Tibial nerve (tissue), 4 donors: ENCODE measurements at places on chromosomes 3 and 15. TPM values are rescaled to one million over a fixed set of nuclear protein-coding genes. Genes with fewer than 3 reads are reported as not detected.

GRCh38 chr3:73207946-73208440 lies 146.5 kb downstream of the EBLN2 start:
- no peak for DNase-seq

GRCh38 chr3:158350971-158351370 lies 220.0 kb upstream of the MLF1 start:
- no peak for DNase-seq

DNA sequence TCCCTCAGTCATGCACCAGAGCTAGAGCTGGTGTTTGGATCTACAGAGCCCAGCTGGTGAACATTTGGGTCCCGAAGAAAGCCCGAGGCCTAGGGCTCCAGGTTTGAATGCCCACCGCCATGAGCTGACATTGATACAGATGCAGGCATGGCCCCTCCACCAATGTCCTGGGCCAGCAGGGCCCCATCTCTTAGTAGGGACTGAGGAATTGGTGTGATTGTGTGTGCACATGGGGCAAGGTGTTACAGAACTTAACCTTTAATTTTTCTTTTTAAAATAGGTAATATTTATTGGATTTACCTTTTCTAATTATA lies 11.0 kb downstream of the PODXL2 start:
- no peak for DNase-seq

GRCh38 chr3:41679374-41679773 lies 282.5 kb downstream of the ULK4 start:
- no peak for DNase-seq

DNA sequence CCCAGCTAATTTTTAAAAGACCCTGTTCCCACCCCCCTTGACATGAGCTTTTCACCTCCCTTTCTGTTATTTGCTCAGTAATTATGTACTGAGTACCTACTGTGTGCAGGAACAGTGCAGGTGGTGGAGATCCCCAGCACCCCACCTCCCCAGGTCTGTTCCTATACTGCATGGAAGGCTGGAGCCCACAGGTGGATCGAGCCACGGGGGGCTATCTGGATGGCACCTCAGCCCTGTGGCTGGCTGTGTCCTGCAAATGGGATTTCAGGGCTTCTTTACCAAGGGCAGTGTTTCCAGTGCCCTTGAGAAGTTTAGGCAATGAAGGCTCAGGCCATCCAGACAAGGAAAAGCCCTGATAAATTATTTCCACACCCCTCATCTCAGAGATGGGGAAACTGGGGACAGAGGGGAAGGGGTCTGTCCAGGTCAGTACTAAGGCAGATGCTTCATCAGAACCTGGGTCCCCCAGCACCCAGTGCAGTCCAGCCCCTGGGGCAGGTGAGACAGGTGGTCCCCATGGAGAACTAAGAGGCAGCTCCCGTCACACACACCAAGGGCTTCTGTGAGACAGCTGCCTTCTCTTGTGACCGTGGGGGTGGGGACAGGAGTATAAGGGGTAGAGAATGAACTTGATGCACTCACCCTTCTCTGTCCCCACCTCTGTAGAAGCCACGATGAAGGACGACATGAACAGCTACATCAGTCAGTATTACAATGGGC lies 109.6 kb downstream of the ETFA start:
- no peak for DNase-seq

GRCh38 chr15:72833561-72833960 lies 50.0 kb upstream of the ADPGK start:
- no peak for DNase-seq

- no peak for DNase-seq
These were observed 4.8 kb upstream of the ARHGAP31 start for GRCh38 chr3:119289404-119289770.

DNA sequence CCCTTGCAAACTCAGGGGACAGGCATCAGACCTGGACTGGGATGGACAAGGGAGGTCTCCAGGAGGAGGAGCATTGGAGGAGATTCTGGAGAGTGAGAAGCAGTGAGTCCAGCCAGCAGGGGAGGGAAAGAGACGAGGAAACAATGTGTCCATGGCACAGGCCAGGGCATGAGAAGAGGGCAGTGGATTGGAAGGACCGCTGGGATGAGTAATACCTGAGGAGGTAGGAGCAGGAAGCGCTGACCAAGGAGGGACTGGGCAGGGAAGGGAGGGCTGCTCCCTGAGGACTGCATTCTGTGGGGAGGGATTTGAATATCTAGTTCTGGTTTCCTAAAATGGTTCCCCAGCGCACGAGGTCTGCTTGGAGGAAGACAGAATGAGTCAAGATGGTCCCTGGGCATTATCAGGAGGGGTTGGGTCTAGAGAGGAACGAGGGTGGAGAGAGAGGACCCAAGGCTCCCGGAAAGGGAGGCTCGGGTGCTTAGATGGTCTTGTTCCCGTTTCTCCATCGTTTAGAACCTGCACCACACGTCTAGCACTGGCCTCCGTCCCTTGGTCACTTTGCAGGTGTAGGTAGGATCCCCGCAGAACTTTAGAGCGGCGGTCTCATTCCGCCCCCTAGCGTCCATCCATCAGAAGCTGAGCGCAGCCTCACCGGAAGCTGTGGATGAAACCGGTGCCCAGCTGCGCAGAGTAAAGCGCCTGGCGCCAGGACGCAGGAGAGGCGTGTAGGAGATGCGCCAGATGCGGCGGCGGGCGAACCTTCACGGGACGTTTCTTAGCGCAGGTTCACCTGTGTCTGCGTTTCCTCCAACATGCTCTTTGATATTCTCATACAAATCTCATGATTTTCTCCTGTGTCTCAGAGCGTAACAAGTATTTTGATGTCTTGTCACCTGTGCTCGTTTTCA lies 190.7 kb upstream of the NDN start:
- DNase-seq = no peak

DNA sequence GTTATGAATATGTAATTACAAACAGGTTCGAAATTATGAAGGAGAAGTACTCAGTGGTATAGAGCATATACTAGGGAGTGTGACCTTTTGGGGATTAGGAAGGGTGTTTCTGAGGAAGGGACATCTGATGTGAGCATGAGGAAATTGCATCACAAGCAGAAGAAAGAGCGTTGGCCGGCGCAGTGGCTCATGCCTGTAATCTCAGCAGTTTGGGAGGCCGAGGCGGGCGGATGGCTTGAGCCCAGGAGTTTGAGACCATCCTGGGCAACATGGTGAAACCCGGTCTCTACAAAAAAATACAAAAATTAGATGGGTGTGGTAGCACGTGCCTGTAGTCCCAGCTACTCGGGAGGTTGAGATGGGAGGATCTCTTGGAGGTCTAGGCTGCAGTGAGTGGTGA lies 6.9 kb downstream of the CMTM7 start:
- DNase-seq = no peak

- DNase-seq = peak; percentile 40
These were observed 103.7 kb downstream of the MYH15 start for GRCh38 chr3:108406661-108407206.

DNA sequence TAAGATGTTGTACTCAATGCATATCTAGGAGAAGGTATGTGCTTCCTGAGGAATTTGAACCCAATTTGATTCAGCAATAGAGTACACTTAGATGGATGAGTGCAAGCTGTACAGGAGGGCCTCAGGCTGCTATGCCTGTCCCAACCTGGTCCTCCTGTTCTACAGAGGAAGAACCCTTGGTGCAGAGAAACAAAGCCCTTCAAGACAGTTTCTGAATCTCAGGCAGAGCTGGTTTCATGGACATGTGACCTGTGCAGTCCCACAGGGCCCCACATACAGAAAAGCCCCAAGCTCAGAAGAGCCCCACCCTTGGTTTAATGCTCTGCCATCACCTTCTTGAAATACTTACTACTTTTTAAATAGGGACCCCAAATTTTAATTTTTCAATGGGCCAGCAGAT lies 15.3 kb downstream of the FOXP1 start:
- DNase-seq = no peak

GRCh38 chr3:128094295-128095151 lies 29.1 kb downstream of the RUVBL1 start:
- no peak for DNase-seq

DNA sequence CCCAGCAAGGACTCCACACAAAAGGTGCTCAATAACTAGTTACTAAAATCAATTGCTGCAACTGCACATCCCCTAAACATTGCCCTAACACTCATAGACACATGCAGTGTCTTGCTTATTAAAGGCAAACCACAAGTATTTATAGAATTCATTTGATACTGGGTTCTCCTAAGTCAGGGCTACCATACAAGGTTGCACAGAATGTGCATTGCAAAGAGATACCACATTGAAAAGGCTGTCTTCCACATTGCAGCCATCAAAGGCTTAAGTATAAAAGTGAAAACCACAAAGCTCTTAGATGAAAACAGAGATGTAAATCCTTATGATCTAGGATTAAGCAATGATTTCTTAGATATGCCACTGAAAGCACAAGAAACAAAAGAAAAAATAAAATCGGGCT lies 33.6 kb upstream of the TOPAZ1 start:
- no peak for DNase-seq

GRCh38 chr3:133448478-133449122 lies 48.7 kb downstream of the BFSP2 start:
- no peak for DNase-seq

DNA sequence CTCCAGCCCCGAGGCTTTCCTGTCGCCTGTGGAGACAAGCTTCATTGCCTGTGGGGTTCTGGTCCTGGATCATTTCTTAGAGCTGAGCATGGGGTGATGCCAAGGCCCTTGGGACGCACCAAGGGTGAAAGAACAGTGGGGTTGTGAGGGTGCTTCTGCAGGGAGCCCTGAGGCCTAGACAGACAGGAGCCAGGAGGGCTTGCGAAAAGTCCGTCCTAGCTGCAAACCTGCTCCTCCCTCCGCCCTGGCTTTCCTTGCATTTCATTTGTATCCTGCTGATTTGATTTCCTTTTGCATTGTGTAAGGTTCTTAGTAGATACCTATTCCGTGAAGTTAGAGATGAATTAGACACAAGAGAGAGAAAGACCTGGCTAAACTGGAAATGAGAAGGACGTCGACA lies 286.9 kb upstream of the C2CD4B start:
- DNase-seq = no peak

The NGRN gene
- 90.0 TPM for total RNA-seq

The ACTRT3 gene
- 0.78 TPM for total RNA-seq

The RPP25 gene
- total RNA-seq = 12.6 TPM
